Esophagus squamous epithelium (tissue), 5 donors: ENCODE measurements at places on chromosomes 3 and 15.

GRCh38 chr3:146701246-146701645, 96.1 kb upstream of the PLSCR5 start:
- DNase-seq, result no peak

DNA sequence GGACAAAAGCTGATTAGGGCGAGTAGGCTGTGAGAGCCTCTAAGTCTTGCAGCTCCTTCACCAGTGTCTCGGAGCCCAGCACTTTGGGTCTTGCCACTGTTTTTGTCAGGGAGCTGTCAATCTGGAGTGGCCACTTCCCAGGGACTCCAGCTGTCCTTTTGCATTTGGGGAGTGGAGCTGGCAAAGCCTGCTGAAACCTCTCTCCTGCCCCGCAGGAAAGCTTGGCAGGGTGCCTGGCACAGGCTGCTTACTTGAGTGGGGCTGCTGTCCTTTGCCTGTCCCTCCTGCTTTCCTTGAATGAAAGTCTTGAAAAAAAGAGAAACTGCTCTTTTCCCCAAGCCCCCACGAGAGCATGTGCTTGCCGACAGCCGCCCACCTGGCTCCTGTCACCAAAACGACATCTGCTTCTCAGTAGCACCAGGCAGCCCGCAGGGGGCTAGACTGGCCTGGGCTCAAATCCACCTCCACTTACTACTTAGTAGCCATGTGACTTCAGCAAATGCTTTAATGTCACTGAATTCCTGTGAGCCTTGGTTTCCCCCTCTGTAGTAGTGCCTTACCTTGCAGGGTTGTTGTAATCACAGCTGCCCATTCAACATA, 13.7 kb downstream of the USP13 start:
- DNase-seq, result no peak

GRCh38 chr3:114464548-114464947, 170.7 kb downstream of the TIGIT start:
- DNase-seq, result no peak

GRCh38 chr3:33789183-33789954, 9.1 kb upstream of the PDCD6IP start:
- DNase-seq, result no peak

DNA sequence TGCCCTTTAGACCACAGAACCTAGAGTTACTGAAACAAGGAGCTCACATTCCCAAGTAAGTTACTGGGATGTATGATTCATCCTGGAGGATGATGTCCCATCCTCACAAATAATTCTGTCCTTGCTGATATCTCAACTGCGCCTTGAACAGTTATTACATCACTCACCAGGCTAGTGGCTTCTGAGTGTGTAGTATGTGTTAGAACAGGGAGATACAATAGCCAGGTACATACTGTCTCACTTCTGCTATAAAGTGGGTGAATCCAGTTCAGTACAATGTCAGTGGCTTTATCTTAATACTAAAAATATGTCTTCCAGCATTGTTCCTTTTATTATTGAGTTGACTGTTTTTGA, 483.2 kb upstream of the FRG2C start:
- no peak for DNase-seq

GRCh38 chr3:58691997-58692396, 25.4 kb upstream of the FAM3D start:
- DNase-seq, result no peak

- DNase-seq, result no peak
Measured at GRCh38 chr3:183202004-183202722, 39.6 kb upstream of the LAMP3 start.

GRCh38 chr3:137464341-137464740, 299.8 kb upstream of the SOX14 start:
- DNase-seq, result no peak
